ENCODE measurements at places on chromosomes 11 and 22.

DNA sequence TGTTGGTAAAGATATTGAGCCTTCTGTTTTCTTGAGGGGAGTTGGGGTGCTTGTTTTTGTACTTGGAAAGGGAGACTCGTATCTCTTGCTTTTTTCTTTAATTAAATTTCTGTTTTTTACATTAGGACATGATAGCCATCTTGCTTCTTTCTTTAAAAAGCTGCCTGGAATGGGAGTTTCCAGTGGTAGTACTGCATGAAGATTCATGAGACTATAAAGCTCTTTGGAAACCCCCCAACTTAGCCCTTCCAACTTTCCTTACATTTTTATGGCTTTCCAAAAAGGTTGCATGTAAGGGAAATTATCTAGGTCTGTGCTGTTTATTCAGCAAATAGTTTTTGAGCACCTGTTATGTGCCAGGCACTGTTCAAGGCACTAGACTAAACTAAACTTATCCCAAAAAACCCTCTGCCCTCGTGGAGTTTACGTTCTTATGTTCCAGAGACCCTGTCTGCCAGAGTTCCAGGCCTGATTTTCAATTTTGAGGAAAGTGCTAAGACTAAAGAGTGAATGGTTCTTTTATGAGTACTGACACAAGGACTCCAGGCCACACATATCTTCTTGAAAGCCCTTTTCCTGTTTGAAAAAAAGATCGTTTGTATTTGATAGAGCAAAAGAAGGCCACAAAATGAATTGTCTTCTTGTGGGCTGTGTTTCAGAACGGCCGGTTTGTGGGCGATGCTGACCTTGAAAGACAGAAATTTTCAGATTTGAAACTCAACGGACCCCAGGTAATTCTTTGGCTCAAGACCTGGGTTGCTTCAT lies 31.9 kb downstream of the CTNND1 start:
- DNase-seq: no peak

DNA sequence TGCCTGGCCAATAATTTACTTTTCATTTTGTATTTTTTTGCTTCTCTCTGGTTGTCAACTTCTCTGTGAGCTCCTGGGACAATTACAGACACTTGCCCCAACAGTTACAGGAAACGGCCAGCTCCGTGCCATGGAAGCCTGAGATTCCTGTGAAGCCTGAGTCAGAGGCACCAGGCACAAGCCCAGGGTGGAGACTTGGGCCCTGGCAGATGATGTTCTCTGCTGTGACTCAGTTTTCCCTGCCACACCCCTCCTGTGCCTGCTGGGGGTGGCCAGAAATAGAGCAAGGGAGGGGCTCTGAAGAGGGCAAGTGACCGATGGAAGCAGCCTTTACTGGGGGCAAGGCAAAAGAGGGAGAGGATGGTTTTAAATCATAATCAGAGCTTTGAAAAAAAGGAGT lies 4.9 kb downstream of the ATP5MGL start:
- peak; percentile 33 for DNase-seq

- DNase-seq: peak; percentile 13
Measured at GRCh38 chr22:46829941-46830715, 67.7 kb downstream of the TBC1D22A start.

DNA sequence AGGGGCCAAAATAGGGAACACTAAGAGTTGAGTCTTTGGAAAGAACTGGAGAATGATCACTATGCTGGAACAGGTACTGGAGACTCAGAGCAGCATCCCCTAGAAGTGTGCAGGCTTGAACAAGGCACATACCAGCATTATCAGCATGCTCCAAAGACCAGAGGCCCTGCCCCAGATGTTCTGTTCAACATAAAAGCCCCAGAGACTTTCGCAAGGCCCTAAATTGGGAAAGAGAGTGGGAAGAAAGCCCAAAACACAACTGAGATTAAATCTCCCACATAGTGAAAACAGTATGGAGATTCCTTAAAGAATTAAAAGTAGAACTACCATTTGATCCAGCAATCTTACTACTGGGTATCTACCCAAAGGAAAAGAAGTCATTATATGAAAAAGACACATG lies 9.4 kb downstream of the CNGA4 start:
- DNase-seq: no peak

Measured in C1 segment of cervical spinal cord (tissue), 14 donors.